ENCODE measurements at places on chromosomes 7 and 10.

GRCh38 chr10:128764190-128764589, 638.0 kb upstream of the MKI67 start:
- DNase-seq = no peak

GRCh38 chr7:100719523-100720278, 567 bp upstream of the EPO start:
- DNase-seq = no peak

DNA sequence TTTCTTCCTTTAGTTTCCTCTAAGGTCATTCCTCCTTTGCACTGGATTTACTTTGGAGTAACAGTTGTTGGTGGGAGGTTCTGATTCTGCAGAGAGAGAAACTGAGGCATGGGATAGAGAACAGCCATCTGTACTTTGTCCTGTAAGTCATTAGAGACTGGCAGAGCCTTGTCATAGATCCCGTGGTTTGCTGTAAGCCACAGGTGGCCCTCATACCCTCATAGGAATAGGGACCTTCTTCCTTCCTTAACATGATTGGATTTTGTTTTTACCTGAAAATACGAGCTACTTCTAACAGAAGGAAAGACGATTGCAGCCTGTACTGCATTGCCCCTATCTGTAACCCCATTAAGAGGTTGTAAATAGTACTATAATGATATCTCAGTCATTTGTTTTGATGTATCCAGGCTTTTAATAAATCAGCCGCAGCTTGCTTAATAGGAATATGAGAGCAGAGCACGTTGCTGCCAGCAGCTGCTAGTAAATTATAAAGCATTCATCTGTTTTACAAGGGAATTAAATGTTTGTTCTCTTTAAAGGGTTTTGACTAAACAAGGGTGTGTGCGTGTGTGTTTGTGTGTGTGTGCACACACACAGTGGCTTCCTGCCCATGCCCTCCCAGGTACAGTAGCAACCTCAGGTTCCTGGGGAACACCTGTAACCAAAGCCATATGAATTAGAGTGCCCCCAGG, 249.8 kb downstream of the AUTS2 start:
- DNase-seq = no peak

DNA sequence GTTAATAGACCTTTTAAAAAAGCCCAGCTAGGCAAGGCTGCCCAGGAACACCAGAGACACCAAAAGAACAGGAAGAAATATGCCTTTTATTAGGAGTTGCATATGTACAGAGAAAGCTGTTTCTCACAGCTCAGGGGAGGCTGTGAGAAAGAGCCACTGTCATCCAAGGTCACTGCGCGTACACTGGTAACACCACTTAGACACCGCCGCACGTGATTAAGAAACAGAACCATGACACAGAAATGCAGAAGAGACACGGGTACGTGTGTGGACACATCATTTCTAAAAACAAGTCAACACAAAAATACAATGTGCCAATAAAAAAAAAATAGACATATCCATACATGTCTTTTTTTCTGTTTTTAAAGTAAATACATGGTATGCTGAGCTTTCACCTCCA, 705.6 kb downstream of the PARD3 start:
- DNase-seq = no peak

DNA sequence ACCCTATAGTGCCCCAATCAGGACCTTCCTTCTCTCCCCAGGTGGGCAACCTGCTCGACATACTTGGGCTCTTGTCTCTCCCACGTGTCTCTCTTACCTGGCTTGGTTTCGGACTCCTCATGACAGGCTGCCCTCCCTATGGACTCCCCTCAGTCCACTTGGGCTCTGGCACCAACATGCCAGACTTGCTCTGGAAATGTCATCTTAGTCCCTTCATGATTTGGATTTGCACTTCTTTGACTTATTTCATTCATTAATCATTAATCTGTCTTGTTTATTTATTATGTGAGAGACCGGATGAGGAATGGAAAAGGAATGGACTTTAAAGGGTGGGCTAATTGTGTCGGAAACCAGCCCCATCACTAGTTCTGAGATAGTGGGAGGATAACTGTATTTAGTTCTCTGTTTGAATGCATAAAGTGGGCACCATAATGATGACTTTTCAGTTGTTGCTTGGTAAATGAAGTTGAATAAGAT, 108.0 kb downstream of the SND1 start:
- DNase-seq = no peak

GRCh38 chr7:50068026-50068425, 25.0 kb downstream of the ZPBP start:
- no peak for DNase-seq

GRCh38 chr10:131650169-131650705, 250.6 kb upstream of the PPP2R2D start:
- DNase-seq = no peak

GRCh38 chr7:684416-684815, 42.1 kb upstream of the DNAAF5 start:
- DNase-seq = no peak

GRCh38 chr10:112461029-112461887, 14.2 kb downstream of the VTI1A start:
- no peak for DNase-seq

DNA sequence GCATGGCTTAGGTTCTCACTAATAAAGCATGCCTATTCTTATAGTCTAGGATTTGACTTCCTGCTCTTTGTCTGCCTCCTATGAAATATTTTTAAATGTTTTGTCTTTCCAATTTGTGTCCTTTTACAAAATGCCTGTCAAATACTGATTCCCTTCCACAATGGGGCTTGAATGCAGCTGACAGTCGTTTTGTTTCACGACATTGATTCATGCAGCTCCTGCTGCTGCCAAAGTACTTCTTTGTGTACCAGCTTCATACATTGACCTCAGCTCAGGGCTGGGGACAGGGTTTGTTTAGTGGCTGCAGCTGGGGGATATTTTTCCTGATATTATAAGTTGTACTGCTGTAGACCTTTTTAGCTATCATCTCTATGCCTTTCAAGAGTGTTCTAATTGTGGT, 371.9 kb upstream of the CHRM2 start:
- no peak for DNase-seq

- no peak for DNase-seq
Observed at GRCh38 chr7:66933469-66933868, 12.4 kb downstream of the TMEM248 start.

GRCh38 chr10:3395458-3395861, 222.9 kb upstream of the PITRM1 start:
- no peak for DNase-seq

DNA sequence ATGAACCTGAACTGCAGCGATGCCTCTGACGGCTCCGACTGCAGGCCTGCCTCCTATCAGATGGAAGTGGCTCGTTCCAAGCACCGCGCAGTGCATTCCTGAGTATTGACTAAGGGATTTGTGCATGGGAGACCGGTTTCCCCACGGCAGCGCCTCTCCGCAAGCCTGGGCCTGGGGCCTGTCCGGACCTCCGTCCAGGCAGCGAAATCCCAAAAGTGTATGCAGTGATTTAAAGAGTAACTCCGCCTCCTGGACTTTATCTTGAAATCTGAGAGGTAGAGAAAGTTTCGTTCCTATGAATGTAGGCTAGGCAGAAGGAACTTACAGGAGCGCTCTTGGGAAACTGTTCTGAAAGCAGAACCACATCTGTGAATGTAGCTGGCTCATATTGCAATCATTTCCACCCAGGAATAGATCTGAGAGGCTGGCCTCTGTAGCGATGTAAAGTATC, 106.2 kb upstream of the CELF2 start:
- no peak for DNase-seq

DNA sequence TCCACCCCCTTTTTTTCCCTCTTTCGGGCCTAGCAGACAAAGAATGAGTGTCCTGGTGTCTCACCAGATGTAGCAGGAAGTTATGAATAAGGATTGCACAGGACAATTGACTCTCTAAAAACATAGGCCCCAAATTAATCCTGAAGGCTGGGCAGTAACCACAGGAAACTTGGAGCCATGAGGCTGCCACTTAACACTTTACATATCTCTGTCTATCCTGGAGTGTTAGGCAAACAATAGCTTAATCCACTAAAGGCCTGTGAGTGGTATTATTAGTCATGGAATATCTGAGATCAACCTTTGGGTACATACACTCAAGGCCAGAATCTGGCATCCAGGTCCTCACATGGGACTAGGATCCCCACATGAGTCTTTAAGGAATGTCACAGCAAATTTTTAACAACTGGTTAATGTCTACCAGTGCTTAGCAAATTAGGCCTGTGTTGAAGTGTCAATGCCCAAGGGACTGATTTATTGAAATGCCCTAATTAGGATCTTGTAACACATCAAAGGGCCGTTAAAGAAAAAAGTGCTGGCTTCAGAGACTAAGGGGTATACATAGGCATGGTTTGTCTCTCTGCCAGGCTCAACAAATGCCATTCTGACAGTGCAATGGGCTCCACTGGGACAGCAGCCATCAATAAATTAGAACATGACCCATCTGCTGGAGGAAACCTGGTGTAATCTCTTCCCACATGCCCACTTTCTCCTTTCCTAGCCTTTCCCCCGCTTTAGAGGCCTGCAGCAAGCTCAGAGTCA, 196.7 kb upstream of the TBX20 start:
- no peak for DNase-seq

GRCh38 chr7:8165150-8165549, 96.8 kb downstream of the ICA1 start:
- no peak for DNase-seq

DNA sequence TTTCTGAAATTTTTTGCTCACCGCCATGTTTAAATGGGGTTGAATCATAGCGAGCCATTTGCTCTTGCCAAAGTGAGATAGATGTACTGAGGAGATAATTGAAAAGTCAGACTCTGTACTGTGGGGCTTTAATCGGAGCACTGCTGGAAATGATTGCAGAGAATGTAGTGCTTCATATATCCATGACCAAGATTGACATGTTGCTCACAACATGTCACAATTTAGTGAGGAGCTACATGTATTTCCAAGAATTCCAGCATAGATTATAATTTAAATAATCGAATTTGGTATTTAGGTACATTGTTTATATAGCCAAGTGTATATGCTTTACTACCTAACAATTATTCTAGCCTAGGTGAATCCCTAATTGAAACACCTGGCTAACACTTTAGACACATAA, 66.5 kb downstream of the PODXL start:
- DNase-seq = no peak

- no peak for DNase-seq
Observed at GRCh38 chr7:22219036-22219435, 137.9 kb downstream of the RAPGEF5 start.

DNA sequence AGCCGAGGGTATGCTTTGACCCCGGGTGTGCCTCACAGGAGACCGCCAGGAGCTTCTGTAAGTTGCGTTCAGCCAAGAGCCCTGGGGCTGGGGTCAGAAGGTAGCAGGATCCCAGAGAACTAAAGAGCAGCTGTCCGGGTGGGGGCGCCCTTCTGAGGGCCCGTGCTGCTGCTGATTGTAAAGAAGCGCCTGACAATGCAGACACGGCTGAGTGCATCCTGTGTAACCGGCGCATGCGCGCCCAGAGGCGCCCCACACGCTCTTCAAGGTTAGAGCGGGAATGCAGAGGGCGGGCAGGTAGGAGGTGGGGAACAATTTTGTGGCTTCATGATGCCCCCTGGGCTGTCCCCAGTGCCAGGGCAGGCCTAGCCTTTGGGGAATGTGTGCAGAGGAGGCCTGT, 210.2 kb upstream of the CTBP2 start:
- no peak for DNase-seq

DNA sequence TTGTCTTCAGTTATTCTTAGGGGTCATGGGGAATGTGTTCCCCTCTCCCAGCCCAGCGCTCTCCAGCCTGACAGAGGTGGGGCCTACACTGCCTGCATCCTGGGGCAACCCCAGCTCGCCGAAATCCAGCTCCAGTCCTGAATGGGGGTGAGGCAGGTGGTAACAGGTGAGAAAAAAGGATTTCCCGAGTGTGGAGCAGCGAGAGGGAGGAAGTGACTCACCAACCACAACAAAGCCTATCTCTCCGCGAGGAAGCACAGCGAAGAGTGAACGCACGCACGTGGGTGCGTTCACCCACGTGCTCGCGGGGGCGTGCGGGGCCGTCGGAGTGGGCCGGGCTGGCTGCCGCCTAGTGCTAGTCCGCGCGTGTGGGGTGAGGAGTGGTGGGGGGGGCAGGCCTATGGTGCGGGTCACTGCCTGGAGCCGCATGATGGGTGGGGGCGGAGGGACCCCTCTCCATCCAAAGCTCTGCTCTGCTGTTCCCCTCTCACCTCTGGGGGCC, 855 bp upstream of the PALD1 start:
- DNase-seq = peak; percentile 59

- DNase-seq = no peak
Observed at GRCh38 chr7:144936314-144936713, 100.5 kb upstream of the TPK1 start.

GRCh38 chr7:54560723-54561122, 18.5 kb downstream of the VSTM2A start:
- no peak for DNase-seq

GRCh38 chr10:71419750-71420149, 23.0 kb downstream of the CDH23 start:
- no peak for DNase-seq

GRCh38 chr7:7323352-7323751, 141.0 kb downstream of the C1GALT1 start:
- DNase-seq = no peak

DNA sequence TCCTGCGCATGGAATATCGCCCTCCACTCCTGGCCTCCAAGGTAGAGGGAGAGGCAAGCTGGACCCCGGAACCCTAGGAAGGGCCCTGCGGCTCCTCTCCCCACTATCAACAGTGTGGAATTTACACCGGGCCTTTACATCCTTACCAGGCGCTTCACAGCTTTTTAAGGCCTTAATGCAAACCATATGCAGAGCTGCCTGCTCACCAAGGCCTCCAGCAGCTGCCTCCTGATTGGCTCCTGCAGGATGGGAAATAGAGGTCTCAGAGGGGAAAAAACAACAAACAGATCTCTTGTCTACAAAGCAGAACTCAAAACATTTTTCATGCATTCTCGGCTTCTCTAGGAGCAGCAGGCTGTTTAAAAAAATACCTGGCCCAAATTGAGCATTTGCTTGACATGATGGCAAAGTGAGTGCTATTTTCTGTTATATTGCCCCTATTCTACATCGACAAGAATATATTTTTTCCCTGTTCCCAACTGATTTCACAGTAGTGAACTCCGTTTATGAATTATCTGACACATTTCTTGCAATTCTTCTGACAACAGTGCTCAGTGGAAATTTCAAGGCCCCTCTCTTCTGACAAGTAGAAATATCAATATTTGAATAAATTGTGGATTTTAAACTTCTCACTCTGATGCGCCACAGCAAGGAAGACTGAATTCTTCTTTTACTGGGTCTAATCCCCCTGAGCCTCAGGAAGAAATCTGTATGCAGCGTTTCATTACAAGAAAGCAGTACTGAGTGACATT, 51.7 kb downstream of the EBF3 start:
- DNase-seq = no peak

- no peak for DNase-seq
Observed at GRCh38 chr10:114874827-114875411, 53.3 kb downstream of the FHIP2A start.

DNA sequence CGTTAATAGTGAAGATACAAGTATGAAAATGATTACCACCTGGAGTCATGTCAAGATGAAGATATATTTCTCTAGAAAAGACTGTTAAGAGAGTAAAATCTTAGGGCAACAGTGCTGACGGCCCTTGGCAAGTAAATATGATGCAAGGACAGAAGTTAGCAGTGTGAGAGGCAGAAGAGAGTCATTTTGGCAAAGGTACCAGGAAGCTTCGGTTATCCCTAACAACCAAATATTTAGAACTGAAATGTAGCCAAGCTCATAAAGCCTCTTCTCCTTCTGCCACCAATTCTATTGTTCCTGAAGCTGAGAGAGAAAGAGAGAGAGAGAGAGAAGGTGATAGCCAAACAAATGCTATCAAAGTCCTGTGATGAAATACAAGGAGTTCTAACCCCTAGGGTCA, 109.6 kb downstream of the MACC1 start:
- DNase-seq = no peak

- DNase-seq = no peak
Observed at GRCh38 chr7:149863500-149863899, 10.3 kb upstream of the ATP6V0E2 start.

All from stimulated activated CD8-positive, alpha-beta memory T cell treated with anti-CD3 and anti-CD28 coated beads, Interleukin-7, amount 100 ng/mL, for 1 hour (primary cell).